Umbilical cord (tissue), 2 donors: ENCODE measurements at places on chromosomes 2 and 18.

DNA sequence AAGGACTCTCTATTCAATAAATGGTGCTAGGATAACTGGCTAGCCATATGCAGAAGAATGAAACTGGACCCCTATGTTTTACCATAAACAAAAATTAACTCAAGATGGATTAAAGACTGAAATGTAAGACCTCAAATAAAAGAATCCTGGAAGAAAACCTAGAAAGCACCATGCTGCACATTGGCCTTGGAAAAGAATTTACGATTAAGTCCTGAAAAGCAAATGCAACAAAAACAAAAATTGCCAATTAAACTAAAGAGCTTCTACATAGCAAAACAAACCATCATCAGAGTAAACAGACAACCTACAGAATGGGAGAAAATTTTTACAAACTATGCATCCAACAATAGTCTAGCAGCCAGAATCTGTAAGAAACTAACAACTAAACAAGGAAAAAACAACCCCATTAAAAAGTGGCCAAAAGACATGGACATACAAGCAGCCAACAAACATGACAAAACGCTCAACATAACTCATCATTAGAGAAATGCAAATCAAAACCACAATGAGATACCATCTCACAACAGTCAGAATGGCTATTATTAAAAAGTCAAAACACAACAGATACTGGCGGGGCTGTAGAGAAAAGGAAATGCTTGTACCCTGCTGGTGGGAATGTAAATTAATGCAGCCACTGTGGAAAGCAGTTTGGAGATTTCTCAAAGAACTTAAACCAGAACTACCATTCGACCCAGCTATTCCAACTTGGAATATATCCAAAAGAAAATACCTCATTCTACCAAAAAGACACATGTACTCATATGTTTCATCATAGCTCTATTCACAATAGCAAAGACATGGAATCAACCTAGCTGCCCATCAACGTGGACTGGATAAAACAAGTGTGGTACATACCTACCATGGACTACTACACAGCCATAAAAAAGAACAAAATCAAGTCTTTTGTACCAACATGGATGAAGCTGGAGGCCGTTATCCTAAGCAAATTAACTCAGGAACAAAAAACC, 30.6 kb downstream of the SEPTIN10 start:
- no peak for DNase-seq

DNA sequence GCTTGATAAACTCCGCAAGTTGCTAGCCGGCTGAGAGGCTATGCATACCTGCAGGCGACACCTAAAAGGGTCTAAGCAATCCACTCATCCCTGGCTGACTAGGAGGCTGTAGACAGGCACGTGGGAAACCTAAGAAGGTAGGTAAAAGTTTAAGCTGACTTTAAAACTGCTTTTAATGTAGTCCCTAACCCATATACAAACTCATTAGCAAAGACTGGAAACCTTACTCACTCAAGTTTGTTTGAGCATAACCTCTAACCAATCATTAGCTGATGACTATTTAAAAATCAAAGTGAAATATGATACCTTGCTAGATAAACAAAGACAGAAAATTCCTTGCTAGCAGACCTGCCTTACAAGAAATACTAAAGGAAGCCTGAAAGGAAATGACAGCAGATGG, 106.4 kb downstream of the EXOC6B start:
- peak; percentile 37 for DNase-seq

DNA sequence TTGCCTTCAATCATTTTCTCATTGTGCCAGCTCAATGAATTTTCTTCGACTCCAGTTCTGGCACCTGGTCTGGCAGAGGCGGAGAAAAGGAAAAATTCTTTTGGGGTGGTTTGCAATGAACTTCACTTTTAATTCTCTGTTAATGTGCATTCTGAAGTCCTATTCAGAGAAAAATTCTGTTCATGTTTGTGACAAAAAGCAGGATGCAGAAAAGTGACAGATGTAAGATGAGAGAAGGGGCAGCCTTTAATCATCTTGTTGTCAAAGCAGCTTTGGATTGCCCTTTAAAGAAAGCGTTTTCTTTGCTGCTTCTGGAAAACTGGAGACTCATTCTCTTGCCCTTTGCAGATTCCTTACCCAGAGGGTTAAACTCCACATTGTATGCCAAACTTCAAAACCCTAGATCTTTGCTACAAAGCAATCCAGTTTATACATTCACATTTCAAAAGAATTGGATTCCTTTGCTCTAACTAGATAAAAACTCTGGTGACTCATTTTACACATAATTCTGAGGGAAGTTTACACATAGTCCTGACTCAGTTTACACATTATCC, 94.6 kb upstream of the CAVIN2 start:
- DNase-seq, result peak; percentile 62

- no peak for DNase-seq
Measured at GRCh38 chr2:6945087-6945813, 28.0 kb downstream of the RNF144A start.

DNA sequence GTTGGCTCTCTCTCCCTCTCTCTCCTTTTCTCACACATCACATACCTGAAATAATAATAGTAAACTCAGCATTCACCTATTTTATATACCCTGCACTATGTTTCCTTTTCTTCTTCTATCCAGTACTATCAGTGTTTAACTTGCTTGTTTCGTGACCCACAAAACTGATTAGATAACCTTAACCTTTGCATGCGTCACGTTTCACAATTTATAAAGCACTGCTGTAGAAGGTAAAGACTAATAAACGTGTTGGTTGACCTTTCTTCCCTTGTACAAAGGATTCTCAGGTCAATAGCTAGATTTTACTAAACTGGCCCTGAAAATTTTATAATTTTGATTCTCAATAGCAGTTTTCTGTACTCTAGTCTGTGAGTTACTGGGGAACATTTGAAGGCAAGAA, 791.7 kb downstream of the DPP10 start:
- DNase-seq, result no peak

DNA sequence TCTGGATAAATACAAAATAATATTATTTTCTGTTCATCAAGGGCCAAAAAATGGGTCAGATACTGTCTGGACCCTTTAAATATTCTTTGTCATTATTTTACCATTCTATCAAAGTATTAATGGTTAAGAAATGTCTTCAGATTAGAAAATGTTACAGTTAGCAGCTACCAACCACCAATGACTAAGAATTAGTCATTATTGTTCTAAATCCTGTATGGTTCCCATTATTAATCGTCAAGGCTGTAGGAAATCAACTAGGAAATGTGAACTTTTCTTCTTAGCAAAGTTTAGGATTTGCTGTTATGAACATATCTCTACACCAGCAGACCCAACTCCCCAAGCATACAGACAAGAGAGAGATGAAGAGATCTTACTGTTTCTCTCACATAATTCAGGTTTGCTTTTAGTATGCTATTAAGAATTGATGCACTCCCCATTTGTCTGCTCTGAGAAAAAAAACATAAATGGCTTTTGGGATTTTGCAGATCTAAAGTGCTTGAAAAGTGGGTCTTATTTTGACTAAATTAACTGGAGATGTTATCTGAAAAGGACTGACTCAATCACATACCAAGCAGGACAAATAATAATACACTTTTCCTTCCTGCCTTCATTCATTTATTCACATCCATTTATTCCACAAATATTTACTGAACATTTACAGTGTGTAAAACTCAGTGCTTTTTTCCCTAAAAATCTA, 147.7 kb downstream of the PPP1R1C start:
- DNase-seq, result no peak

DNA sequence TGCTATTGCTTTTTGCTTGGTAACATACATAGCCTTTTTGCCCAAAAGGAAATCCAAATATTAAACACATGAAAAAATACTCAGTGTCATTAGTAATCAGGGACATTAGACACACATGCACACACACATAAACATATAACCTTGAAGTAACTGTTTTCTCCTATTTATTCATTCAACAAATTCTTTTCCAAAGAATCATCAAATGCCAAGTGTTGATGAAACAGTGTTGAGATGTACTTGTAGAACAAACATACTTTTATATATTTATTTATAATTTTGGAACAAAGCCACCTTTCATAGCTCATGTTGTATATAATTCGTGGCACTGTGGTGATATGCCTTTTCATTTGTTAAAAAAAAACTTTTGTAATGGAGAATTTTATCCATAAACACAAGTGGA, 81.0 kb downstream of the APLF start:
- DNase-seq, result no peak

DNA sequence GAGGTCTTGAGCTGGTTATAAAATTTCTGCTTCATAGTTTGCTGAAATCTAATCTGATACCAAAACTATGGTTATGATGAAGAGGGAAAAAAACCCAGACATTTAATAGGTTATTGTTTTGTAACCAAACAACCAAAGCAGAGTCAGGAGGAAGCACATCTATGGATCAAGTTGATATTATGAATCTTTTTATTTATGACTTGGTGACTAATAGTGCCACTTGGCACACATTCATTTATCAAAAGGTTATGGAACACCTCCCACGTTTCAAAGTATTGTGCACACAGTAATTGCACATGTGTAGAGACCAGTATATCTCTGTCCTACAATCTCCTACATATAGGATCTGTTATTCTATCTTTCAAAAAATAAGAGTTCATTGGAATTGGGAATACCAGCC, 93.0 kb downstream of the DPP4 start:
- DNase-seq, result no peak

DNA sequence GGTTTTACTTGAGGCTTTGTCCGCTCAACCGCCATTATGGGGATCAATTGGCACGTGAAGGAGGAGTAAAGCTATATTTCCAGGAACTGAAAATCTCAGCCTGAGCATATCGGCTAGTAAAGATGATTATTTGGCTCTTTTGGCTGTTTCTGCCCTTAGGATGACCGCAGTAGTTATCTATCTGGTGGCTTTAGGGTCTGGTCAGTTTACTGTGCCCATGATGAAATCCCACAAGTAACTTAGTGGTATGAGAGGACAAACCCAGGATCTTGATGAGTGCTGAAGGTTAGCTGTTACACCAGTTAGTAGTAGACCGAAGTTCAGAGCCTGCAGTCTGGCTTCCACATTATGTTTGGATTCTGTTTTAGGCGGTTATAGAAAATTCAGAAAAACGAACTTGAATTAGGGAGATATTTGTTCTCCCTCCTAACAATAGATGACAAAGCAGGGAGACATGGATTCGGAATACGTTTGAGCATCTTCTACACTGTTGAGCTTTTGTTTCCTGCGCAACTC, 1.2 kb downstream of the MAT2A start:
- DNase-seq, result no peak

DNA sequence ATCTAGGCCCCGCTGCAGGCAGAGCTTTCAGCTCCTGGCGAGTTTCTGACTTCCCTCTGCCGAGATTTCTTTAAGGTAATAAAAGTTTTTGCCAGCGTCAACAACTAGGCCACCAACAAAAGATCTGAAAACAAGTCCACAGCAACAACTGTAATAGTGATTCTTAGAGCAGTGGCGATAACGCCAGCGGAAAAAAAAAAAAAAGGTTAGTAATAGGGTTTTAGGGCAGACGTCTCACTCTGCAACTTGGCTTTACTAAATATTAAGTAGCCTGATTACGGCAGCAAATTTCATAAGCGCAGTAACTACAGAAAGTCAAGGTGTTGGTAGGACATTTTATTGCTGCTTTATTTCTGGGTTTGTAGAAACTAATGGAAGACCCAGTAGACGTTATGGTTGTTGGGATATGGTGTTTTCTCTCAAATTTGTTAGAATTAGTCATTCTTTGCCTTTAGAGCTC, 481 bp downstream of the SLC30A6 start:
- DNase-seq, result no peak

DNA sequence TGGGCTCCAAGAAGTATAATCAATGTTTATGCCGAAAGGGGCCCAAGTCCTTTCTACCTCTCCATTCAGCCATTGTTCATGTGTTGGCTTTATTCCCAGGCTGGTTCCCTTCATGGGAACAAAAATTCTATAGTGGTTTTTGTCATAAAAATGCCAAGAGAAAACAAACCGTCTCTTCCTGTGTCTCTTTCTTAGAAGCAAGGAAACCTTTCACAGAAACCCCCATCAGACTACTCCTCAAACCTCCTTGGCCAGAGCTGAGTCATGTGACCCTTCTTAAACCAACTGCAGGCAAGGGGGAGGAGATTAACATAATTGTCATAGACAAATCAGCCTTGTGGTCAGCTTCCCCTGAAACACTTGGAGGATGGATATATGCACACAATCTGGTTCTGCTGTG, 75.1 kb upstream of the TANK start:
- DNase-seq, result no peak

GRCh38 chr2:127161176-127162136, 54.5 kb upstream of the BIN1 start:
- DNase-seq, result no peak

GRCh38 chr2:169980643-169981042, 153.4 kb downstream of the UBR3 start:
- DNase-seq, result no peak

DNA sequence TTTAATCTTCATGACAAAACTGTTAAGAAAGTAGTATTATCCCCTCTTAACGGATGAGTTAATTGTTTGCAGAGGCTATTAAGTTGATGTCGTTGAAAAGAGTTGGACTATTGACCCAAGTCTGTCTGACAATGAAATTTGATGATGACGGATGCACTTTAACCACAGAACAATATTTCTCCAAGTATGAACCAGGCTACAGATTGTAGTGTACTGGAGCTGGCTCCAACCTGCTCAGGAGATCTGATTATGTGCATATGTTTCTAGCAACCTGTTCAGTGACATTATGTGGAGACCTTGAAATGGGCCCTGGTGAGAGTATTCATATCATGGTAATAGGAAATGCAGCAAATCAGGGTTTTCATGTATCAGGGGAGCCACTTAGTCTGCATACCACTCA, 174.1 kb downstream of the CDH7 start:
- DNase-seq, result no peak

DNA sequence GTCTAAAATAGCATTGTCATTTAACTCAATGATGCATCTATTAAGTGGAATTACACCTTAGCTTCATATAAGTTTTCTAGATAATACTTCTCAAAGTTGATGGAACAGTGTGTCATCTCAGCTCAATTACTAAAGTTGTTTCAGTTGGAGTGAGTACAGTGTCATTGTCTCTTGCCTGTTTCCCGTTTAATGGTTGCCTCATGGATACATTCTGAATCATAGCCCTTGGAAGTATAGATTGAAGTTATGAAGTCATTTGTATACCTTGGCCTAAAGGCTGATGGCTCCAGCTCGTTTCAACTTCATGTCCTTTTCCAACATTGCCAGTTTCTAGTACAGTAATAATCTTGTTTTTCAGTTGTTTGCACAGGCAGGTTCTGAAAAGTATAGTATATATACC, 130.5 kb upstream of the NOSTRIN start:
- DNase-seq, result no peak

- DNase-seq, result peak; percentile 77
Measured at GRCh38 chr2:37890893-37891495, 34.1 kb upstream of the RMDN2 start.

- DNase-seq, result no peak
Measured at GRCh38 chr2:106843001-106843909, 42.7 kb downstream of the ST6GAL2 start.

DNA sequence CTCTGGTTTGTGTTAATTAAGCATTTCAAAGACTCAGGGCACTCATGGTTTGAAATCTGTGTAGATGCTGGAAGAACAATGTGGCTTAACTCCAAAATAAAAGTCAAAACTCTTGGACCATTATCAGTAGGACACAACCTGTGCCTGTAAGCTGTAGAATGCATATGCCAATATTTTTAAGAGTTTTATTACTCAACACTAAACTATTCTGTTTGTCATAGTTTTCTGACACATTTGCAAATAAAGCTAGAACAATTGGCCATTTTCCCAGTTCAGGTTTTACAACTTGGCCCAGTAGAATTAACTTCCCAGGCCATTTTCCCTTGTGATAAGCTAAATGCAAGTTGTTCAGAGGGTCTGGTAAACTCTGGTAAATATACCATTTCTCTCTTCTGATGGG, 713.1 kb downstream of the CBLN2 start:
- peak; percentile 8 for DNase-seq
